ENCODE measurements at places on chromosomes 3 and 15.

DNA sequence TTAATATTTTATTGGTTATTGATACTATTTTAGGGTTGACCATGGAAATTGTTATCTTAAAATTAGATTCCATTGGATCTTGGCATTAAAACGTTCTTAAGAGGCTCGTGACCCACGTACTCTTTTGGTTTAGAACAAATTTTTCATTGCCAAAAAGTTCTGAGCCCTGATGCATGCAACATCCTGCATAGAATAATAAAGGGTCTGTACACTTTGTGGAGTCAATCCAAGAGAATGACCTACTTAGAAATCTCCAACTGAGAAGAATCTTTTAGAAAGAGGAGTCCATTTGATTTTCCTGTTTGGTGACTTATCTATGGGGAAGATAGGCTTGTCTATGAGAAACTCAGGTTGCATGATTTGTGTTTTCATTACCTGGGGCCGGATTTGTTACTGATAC lies 404.2 kb upstream of the RGMA start:
- DNase-seq, result no peak

GRCh38 chr3:154758109-154758868 lies 321.8 kb upstream of the MME start:
- DNase-seq, result peak; percentile 47

DNA sequence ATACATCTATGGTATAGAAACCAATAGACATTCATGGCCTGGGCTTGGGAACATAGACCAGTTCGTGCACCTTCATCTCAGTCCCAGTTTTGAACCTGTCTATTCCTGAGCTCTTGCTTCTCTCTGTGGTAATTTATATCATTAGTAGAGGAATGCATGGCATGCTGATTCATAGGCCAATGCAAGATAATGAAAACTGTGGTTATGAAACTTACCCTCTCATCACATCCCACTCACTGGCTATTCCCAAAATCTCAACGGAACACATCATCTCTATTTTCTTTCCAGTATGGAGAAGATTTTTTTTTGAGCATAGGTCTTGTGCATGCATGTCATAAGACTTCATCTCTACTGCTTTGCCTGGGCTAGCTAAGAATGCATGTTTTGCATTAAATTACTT lies 18.7 kb upstream of the P2RY12 start:
- DNase-seq, result no peak

- no peak for DNase-seq
Measured at GRCh38 chr3:116872688-116873087, 163.1 kb downstream of the TUSC7 start.

GRCh38 chr15:38050529-38051448 lies 116.3 kb downstream of the TMCO5A start:
- DNase-seq, result no peak

DNA sequence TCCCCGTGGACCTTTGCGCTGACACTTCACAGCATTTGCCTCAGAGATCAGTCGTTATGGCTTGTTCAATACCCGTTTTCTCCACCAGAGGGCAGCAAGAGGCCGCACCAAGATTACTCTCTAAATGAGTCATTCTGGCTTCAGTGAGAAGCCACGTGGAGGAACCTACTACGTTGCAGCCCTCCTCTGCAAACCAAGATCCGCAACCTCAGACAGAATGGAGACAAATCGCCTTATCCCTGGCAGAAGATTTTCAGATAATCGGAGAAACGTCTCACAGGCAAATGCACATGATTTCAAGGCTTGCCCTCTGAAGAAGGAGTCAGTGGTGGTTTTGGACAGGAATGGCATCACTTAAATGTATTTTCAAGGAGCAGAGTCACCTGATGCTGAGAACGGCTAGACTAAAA lies 60.5 kb downstream of the GTPBP8 start:
- peak; percentile 67 for DNase-seq

DNA sequence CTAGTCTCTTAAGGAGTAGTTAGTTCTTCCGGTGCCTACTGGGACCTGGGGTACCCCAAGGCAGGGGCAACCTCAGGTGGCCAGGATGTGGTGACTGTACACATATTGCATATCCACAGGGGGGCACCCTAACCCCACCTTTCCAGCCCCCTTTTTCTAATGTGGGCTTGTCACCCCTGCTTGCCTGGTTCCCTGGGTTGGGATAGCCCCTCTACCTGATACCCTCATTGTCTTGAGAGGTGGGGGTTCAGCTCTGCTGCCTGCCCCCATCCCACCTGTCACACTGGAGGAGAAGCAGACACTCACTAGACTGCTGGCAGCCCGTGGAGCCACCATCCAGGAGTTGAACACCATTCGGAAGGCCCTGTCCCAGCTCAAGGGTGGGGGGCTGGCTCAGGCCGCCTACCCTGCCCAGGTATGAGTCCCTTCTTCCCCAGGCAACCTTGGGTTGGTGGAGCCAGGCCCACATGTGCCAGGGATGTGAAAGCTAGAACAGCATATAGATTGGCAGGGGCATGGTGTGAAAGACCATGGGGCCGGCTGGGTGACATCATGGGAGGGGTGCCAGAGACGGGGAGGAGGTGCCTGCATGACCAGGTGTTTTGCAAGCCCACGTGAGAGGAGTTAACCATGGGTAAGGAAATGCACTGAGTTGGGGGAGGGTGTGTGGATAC lies 4.0 kb downstream of the GLYCTK start:
- no peak for DNase-seq

DNA sequence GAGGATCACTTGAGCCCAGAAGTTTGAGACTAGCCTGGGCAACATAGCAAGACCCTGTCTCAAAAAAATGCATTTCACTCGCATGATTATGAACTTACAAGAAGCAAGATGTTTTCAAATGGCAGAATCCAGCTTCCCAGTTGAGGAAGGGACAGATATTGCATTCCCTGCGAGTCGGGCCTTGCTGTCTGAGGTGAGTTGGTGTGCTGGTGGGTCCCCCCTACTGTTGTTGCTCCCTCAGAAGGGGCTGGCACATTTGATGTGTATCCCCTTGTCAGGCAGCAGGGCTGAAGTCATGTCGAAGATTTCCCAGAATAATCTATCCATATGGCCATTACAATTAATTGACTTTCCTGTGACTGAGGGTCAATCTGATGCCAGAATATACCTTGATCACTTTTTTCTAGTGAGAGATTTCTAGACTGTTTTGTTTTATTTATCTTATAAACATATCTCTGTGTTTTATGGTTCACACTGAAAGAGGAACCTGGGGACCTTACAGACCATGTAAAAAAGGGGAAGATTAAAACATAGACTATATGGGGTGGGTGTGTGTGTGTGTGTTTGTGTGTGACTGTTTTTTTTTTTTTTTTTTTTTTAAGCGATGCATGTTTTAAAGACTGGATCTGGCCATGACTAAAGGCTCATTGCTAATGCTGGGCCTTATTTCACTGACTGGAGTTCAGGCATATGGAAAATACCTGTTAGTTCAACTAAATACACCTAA lies 112.1 kb upstream of the MRPS22 start:
- no peak for DNase-seq

DNA sequence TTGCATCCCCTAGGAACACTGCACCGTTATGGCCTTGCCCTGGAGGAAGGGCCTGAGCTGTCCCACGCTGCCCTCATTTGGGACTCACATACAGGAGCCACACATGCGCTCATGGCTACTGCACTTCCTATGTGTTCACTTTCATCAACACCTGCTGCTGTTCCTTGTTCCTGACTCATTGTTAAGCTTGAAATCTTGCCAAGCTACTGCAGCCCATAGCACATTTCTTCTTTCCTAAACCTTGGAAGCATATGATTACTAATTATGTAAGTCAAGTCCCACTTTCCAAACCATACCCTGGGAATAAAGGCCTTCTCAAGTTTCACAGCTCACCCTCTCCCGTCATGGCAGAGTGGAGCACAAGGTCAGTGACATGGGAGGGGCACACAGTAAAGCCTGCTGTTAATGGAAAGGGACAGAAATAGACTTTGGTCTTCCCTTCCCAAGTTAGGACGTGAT lies 307.9 kb downstream of the CLSTN2 start:
- DNase-seq, result no peak

GRCh38 chr15:40217166-40217824 lies 21.6 kb upstream of the PAK6 start:
- peak; percentile 53 for DNase-seq

GRCh38 chr3:196604548-196604947 lies 34.9 kb upstream of the NRROS start:
- no peak for DNase-seq

DNA sequence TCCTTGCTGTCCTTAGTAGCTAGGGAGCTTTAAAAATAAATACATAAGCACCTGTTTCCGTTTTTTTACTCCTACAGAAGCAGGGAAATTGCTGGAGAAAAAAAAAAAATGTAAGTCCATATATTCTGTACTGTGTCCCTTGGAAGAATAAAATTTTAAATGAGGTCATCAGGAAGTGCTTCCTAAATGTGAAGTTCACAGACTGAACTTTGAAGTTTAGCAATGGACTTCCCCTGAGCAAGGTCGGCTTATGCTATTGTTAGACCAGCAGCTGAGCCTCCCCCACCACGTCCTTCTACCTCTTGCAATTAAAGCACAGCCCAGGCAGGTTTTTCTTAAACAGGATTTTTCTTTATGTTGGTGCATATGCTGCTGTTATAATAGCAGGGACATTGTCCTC lies 26.3 kb downstream of the LIPC start:
- no peak for DNase-seq

GRCh38 chr3:127726894-127727293 lies 54.1 kb downstream of the ABTB1 start:
- DNase-seq, result no peak

DNA sequence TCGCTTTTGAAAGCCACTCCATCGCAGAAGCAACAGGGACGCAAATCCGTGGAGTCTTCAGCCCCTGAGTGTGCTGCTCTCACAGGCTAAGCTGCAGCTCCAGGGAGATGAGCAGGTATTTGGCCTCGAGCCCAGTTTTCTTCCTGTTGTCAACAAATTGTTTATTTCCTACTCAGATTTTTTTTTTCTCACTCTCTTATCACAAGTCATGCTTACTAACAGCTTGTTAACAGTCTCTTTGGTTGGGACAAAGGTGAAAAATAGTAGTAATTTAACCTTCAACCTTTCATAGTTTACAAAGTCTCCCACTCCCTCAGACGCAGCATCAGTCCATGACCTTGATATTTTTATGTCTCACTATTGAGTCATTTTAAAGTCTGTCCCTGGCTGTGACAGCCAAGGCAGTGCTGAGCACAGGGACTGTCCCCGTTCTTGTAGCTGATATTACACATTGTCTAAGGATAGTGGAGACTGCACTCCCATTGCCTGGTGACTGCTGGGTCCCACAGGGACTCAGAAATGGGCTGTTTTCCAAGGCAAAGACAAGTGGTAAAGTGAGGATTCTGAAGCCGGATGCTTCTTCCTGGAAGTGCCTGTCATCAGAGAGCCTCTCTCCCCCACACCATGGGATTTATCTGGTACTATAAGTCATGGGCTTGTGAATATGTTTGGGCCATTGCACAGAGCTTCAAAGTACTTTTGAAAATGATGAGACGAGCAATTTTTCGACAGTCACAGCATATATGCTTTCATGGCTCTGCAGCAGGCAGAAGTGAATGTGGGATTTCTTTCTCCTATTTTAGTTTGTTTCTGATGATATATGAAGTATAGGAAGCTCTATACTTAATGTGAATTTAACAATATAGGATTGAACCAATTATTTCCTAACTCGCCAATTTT lies 59.8 kb upstream of the UNC13C start:
- no peak for DNase-seq

- DNase-seq, result peak; percentile 94
Measured at GRCh38 chr3:4978966-4979427, 240 bp upstream of the BHLHE40 start.

- DNase-seq, result no peak
Measured at GRCh38 chr3:49641921-49642707, 32.0 kb upstream of the APEH start.

DNA sequence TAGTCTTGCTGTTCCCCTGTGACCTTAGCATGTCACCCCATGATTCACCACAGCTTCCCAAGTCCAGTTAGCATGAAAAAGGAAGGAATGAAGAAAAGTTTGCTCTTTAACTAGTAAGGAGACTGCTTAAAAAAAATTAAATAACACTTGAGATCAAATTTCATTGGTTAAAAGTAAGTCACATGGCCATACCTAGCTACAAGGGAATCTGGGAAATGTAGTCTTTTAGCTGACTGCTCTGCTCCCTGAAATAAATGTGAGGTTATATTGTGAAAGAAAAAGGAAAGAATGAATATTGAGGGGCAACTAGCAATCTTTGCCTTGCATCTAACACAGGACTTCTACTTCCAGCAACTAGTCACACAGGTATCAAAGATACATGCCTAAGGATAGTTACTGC lies 84.7 kb upstream of the LRRN1 start:
- no peak for DNase-seq

DNA sequence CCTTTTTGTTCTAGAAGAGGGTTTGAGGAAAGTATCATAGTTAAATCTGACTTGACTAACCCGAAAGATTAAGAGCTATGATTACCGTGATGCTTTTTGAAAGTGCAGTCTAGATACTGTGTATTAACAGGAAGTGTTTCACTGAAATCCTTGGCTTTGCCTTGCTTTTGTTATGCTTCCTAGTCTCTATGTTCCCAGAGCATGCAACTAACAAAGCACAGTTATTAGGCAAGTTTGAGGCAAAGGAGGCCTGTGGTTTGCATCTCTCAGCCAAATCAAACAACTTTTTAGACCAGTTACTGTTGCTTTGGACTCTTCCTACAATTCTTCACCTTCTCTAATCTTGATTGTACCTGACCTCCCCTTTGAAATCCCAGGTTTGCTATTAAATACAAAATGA lies 3.9 kb downstream of the LXN start:
- DNase-seq, result no peak

DNA sequence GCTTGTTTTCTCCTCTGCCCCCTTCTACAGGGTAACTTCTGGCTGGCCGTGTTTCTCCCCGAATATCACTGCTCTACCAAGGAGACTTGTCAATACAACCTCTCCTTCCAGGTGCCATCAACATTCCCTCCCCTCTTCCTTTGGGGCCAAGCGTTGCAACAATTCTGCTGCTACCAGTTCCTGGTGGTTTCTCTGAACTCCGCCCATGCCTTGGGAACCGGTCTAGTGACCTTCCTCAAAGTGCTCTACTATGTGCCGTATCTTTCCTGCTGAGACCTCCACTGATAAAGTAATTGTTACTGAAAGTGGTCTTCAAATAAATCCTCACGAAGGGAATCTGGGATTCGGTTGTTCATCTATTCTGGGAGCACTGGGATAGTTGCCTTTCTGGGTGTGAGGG lies 26.2 kb downstream of the PCSK6 start:
- DNase-seq, result no peak

DNA sequence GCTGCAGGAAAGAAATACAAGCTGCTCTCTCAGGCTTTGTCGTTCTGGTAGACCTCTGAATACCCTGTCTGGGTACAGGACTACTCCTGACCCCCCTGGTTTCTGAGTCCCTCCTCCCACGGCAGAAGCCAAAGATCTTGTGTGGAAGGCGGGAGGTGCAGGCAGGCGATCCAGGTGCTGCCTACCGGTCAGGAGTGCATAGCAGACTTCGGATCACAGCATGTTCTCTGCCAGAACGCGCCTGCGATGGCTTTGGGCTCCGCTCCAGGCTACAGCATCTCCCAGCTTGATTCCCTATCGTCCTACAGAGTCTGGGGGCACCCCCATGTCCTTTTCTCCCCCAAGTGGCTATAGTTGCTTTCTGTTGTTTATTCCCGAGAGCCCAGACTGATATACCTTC lies 2.5 kb upstream of the CFAP100 start:
- DNase-seq, result no peak

- peak; percentile 35 for DNase-seq
Measured at GRCh38 chr15:62732078-62732477, 310.5 kb upstream of the TPM1 start.

All from fibroblast of the conjunctiva (primary cell).